Spleen (tissue), 13 donors: ENCODE measurements at places on chromosomes 13 and 19.

DNA sequence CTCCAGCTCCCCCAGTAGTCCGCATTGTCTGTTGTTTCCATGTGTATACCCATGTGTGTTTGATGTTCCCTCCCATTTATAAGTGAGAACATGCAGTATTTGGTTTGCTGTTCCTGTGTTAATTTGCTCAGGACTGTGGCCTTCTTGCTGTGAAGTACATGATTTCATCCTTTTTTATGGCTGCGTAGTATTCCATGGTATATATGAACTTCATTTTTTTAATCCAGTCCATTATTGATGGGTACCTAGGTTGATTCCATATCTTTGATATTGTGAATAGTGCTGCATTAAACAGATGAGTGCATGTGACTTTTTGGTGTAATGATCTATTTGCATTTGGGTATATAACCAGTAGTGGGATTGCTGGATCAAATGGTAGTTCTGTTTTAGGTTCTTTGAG lies 175.2 kb downstream of the PDS5B start:
- no peak for DNase-seq

GRCh38 chr13:91704398-91704797 lies 306.0 kb downstream of the GPC5 start:
- no peak for DNase-seq

DNA sequence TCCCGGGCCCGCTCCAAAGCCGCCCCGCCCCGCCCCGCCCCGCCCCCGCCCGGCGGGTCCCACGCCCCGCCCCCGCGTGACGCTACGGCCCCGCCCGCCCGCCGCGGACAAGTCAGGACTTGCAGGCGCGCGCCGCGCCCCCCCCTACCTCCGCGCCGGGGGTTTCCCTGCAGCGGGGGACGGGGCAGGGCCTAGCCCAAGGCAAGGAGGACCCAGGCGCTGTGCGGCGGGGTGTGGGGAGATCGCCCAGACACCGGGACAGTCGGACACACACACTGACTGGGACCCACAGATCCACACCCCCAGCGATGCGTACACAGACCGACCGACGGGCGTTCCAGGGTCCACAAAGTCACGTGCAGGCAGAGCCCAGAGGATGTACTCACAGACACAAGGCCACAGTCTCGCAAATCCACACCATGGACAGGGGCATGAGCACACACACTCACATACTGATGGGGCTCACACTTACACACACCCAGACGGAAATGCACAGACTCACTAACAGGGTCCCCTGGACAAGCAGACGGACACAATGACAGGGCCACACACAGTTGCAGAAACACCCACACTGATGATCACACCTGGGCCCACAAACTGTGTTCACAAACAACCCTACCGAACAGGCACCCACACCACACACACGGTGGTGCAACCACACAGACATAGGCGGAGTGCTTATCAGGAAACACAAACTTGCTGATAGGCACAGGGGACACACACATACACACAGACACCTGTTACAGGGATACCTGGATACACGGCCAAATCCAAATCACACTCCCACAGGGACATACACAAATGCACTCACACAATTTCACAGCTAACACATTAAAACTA lies 436 bp upstream of the BBC3 start:
- DNase-seq: peak; percentile 98

DNA sequence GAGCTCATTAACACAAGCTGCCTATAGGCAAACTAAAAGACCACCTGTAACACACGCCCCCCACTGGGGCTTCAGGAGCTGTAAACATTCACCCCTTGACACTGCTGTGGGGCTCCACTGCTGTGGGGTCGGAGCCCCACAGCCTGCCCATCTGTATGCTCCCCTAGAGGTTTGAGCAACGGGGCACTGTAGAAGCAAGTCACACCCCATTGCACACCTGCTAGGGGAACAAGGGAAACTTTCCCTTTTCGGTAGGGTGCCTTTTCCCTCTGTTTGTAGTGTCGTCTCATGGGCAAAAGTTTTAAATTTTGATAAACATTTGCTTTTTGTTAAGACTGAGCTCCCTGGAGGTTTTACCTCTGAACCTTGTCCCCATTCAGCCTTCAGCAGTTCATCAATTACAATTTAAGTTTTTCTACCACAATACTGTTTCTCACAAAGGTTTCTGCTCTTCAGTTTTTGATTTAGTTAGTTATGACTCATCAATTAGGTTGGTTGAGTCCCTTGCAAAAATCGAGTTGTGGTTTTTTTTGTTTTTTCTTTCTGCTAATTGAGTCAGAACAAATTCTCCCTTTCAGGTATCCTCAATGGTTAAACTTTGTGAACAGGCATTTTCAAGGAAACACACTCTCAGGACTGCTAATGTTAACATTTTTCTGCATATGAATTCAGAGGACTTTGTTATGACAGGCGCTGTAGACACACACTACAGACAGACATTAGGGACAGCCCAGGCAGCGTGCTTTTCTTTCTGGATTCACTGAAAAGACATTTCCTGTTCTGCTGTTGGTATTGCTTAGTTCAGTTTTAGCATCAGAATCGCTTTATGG lies 35.1 kb downstream of the ZNF433 start:
- DNase-seq: no peak

DNA sequence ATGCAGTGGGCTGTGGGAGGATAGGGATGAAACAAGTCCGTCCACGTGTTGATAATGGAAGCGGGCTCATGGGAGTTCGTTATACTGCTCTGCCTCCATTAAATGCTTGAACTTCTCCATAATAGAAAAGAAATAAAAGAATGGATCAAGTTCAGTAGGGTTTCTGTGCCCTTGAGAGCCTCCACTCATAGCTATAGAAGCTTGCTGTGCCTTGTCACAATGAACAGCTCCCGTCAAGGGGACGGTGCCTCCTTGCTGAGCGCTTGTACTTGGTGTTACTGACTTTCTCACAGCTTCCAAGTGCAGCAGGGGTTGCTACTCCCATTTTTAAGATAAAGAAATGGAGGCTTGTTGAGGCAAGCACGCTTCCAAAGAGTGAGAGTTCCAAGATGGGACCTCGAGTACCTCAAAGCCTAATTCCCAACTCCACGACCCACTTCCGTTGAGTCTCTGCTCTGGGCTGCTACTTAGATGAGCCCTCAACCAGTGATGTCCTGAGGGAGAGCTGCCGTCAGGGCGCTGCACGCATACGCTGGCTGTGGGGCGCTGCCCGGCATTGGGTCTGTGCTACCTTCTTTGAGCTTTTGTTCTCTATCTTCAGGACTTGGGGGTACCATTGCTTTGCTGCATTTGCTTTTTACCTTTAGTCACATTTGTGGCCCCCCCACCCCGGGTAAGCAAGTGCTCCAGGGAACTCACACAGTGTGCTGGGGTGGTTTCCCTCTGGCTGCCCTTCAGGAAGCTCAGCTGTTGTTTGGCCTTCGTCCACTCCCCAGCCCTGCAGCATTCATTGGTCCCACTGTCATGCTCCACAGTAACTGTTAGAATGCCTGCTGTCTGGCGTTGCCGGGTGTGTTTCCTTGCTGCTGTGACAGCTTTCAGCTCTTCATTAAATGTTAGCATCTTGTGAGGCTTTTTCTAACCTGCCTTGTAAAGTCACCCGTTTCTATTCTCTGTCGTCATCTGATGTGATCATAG lies 9.5 kb downstream of the SNRNP70 start:
- DNase-seq: no peak

DNA sequence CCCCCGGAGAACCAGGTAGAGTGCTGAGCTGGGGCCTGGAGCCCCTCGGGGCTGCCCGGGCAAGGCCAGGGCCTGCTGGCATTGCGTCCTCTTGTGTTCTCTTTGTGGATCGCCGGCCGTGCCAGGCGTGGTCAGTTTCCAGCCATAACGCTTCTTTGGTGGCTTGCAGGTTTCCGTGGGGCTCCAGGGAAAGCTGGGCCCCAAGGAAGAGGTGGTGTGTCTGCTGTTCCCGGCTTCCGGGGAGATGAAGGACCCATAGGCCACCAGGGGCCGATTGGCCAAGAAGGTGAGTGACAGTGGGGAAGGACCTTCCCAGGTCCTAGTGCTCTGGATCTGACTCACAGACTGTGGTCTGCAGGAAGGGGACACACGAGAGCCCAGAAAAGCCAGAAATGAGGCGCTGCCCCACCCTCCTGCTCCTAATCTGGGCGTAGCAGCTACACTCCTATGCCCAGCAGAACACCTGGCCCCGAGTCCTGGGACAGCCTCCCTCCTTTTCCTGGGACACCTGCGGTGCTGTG lies 57.5 kb downstream of the RAB20 start:
- no peak for DNase-seq

- no peak for DNase-seq
Measured at GRCh38 chr13:90751026-90751425, 596.5 kb upstream of the MIR17HG start.

GRCh38 chr13:26780411-26780810 lies 19.8 kb upstream of the GPR12 start:
- DNase-seq: no peak
